ENCODE measurements at places on chromosomes 2 and 18.

- no peak for DNase-seq
These were observed 355.8 kb downstream of the MEIS1 start for GRCh38 chr2:66790651-66791181.

GRCh38 chr2:102661846-102662245 lies 42.5 kb downstream of the SLC9A2 start:
- no peak for DNase-seq

DNA sequence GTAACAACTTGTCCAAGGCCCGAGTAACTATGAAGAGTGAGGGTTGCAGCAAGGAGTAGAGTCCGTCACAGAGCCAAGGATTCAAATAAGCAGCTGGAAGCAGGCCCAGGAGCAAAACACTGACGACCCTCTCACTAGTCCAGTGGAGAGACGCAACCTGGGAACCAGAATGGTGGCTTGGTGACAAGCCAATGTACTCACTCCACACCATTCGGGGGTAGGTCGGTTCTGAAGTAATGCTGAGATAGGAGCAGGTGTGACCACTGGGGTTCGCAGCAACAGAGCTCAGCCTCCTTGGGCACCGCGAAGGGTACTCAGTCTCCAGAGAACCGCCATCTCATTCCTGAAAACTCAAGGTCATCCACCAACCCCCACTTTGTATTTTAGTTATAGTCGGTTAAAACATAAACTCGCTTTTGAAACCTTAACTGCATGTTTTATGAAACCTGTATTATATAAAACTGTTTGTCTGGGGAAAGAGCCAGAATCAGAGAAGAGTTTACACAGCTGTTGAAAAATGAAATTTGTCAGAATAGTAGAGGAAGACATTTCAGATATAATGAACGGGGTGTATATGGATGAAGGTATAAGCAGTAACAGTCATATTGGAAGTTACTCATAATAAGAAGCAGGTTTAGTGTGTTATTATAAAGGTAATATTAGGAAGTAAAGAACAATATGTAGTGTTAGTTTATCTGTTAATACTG lies 8.6 kb downstream of the ANKRD62 start:
- no peak for DNase-seq

DNA sequence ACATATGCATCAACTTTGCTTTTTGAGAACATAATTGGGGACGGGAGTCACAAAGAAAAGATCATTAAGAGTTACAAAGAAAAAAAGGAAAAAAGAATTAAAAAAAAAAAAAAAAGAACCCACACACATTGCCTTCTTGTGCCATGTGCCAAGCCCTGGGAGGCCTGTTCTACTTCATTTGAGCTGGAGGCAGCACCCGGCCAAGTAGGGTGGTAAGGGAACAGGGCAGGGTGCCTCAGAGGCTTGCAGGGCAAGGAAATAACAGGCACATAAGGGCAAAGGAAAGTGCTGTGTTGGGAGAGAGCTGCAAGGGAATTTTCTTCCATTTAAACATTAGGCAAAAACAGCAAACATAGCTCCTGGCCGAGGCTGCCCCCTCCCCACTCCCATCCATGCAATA lies 418.0 kb downstream of the TMEM182 start:
- no peak for DNase-seq

DNA sequence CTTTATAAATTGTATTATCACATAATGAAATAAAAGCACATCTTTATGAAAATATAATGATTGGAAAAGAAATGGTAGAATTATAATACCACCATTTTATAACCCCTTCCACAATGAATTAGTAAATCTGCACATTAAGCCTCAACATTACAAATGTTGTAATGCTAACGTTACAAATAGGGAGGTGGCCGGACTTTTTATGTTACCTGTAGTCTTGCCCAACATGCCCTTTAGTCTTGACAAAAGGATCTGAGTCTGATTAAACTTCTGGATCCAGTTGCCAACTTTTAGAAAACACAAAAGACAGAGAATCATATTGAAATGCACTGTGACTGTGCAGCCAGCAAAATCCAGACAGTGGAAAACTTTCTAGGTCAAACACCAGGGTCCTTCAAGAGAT lies 617.3 kb downstream of the KCNJ3 start:
- no peak for DNase-seq

DNA sequence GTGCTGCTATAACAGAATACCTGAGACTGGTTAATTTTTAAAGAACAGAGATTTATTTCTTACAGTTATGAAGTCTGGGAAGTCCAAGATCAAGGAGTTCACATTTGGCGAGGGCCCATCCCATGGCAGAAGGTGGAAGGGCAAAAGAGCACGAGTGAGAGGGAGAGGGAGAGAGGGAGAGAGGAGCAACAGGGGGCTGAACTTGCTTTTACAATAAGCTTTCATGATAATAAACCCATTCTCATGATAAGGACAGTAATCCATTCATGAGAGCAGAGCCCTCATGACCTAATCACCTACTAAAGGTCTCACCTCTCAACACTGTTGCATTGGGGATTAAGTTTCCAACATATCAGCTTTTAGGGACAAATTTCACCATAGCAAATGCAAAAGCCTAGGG lies 45.3 kb downstream of the DSC3 start:
- DNase-seq = no peak

DNA sequence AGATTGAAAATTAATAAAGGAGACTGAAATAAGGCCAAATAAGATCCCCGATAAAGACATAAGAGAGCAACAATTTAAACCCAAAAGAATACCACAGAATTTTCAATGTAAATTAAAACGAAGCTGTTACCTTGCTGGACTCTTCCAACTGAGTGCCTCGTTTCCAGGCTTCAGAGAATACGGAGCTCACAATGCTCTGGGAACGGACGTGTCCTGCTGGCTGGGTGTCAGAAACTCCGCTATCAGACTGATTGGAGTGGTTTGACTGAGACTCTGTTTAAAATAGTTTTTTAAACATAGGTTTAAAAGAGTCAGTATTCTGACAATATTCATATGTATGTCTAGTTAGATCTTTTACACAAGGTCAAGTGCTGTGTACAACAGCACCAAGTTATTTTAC lies 90.4 kb downstream of the RAPH1 start:
- DNase-seq = no peak

All from hematopoietic multipotent progenitor cell treated with erythropoietin and hydrocortisone succinate and interleukin-3 and kit ligand, for 6 days (in vitro differentiated cells).